SW480 (cell line): ENCODE measurements at places on chromosomes 3 and 15.
A peak's percentile ranks its signal among the peaks of the same experiment; 100 is the strongest.

DNA sequence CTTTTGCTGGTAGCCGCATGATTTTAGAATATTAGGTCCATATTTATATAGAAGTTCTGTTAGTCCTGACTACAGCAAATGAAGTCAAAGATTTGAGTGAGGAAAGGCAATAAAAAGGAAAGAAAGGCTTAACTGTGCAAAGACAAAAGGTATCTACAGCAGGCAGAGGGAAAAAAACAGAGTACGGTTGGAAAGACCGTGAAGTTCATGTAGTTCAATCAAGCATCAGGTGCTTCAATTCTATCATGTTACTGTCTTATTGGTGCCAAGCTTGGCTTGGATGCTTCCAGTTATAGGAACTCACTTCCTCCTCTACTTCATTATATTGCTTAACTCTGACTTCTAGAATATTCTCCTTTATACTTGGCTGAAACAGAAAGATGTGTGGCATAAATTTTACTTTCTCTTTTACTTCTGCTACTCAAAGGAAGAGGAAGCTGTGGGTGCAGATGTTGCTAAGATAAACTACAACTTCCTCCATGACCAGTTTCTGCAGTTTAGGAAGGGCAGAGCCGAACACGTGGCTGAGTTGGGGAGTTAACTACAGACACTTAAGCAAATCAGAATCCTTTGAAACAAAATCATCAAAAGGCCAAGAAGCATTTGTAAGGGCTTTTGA lies 72.6 kb upstream of the ZBED2 start:
- DNase-seq = no peak

- no peak for DNase-seq
These were observed 17.0 kb downstream of the RPL39L start for GRCh38 chr3:187122261-187122660.

GRCh38 chr15:50050986-50051743 lies 67.9 kb downstream of the ATP8B4 start:
- DNase-seq = no peak

DNA sequence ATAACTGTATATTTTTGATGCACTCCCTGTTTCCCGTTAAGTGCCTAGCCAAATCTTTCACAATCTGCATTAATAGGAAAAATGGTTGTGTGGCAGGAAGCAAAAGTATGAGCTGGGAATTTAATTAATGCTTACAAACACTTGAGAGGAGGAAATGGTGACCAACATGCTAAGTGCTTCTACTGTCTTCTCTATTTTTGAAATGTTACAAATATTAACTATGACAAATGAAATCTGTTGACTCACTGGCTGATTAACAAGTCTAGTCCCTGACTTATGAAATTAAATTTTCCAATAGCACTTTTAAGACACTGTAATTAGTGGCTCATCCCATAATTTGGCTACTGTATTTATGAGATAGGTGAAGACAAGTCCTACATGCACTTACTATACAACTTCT lies 446.9 kb upstream of the DPPA4 start:
- no peak for DNase-seq

- DNase-seq = no peak
These were observed 194.1 kb downstream of the TPRG1 start for GRCh38 chr3:189365609-189366564.

- DNase-seq = peak; percentile 17
These were observed 109.2 kb upstream of the STT3B start for GRCh38 chr3:31423482-31423881.

- DNase-seq = no peak
These were observed 559.5 kb upstream of the CCDC54 start for GRCh38 chr3:106817706-106818105.

GRCh38 chr3:108051005-108051404 lies 39.8 kb downstream of the CD47 start:
- DNase-seq = no peak

DNA sequence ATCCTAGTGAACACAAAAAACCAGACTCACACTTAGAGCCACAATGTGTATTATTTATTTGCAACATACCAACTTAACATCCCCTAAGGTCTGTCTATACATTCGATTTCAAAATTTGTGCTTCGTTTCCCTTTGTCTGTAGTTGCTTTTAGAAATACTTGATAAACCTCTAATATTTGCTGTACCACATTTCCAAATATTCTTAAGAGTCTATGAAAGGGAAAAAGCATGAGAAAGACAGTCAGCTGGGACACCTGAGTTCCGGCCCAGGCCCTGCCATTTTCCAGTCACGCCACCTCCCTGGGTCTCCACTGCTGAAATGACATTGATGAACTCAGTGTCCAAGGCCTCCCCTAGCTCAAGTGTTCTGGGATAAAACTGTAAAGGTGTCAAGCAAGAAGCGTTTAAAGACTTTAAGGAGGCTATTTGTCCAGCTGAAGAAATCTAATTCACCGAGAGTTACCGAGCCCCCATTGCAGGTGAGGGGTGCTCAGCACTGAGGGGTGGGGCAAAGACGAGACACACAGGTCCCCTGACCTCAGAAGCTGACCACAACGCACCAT lies 26.6 kb downstream of the LRRC2 start:
- no peak for DNase-seq

DNA sequence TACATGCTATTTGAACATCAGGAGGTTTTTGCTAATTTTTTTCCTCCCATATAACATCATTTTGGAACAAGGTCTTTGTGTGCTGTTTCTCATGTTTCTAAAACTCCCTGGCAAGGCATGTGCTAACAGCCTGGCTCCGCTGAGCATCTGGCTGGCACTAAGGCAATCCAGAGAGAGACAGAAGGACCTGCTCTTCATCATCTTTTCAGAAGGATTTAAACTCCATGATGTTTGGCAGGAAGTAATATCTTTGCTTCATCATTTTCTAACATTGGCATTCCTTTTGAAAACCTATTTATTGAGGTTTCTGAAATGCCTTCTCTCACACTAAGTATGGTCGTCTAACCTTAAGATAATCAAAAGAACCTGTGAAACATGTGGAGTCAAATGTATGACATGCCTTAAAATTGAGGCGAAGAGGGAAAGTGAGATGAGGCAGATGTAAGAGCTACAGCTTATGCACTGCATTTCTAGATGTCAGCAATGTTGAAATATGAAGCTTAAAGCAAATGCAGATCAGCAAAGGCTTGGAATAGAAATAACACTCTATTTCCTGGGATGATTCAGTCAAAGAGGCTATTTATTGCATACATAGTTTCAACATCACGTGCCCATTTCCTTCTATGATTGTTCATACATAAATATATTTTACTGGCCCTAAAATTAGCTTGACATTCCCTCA lies 592.0 kb downstream of the ZNF385D start:
- DNase-seq = no peak

- no peak for DNase-seq
These were observed 348.0 kb downstream of the VPS13C start for GRCh38 chr15:61712129-61712759.

DNA sequence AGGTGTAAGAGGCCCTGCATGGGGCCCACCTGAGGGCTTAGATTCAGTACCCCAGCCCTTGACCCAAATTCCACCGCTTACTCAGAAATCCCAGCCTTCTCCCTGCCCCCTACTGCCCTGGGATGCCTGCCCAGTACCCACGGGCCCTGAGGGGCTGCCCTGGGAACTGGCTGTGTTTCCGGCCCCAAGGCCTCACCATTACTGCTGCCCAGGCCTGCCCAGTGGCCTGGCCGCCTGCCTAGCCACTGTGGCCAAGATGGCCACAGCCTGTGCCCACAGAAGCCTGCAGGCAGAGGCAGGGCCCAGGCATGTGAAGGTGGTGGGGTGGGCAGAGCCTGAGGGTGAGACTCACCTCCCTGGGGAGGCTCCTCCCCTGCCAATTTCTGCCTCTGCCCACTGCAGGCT lies 6.1 kb upstream of the PRKCD start:
- DNase-seq = no peak

DNA sequence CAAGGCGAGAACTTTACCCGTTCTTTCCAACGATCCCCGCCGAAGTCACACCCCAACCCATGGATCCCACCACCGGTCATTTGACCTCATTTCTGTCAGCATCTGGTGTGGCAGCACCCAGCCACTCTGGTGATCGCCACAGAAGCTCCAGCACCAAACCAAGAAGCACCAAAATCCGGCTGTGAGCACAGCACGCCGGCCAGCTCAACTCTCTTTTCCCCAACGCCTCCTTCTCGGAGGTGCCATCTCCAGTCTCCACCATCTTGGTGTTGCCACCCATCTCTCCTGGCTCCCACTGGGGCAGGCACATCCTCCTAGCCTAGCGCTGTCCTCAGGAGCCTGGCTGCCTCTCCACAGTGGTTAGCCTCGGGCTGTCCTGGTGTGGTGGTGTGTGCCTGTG lies 6.5 kb downstream of the MUC4 start:
- DNase-seq = no peak
